ENCODE measurements at places on chromosomes 12 and 14.

- peaks cover 45% of the 10 kb centered on the region for H3K4me1 ChIP-seq
- no peaks in the 10 kb centered on the region for H3K36me3 ChIP-seq
- H3K4me3 ChIP-seq: peak overlapping the region; percentile 11
- peak overlapping the region; percentile 71 for H3K27ac ChIP-seq
These were observed 161.9 kb upstream of the PLEKHG7 start for GRCh38 chr12:92540782-92541423.

- no peaks in the 10 kb centered on the region for H3K4me1 ChIP-seq
- peak; percentile 78 for DNase-seq
- H3K27ac ChIP-seq: no peak overlapping the region
- peaks cover 52% of the 10 kb centered on the region for H3K27me3 ChIP-seq
- no peaks in the 10 kb centered on the region for H3K36me3 ChIP-seq
These were observed 11.1 kb upstream of the KRT7 start for GRCh38 chr12:52221912-52222457.

DNA sequence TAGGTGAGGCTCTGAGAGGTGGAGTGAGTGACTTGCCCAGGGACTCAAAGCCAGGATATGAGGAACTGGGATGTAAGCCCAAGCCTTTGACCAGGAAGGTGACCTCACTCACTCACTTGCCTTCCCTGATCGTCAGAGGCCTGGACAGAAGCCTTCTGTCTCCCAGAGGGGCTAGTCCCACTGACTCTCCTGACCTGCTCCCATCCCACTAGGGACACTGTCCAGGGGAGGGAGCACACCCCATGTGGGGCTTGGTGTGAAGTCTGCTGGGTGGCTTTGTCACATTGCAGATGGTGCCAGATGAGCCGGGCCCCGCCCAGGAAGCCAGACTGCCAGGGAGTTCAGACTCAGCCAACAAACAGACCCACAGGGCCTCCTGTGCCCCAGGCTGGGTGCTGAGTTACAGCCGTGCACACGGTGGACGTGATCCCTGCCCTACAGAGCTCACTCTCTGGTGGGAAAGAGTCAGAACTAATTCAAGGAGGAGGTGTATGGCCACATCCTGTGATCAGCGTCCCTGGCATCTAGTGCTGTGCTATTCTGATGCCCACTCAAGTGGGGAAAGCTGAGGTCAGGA is 28.3 kb downstream of the MMAB start:
- peaks cover 22% of the 10 kb centered on the region for H3K27me3 ChIP-seq
- H3K27ac ChIP-seq: no peak overlapping the region
- DNase-seq: no peak
- peaks cover 34% of the 10 kb centered on the region for H3K4me1 ChIP-seq

DNA sequence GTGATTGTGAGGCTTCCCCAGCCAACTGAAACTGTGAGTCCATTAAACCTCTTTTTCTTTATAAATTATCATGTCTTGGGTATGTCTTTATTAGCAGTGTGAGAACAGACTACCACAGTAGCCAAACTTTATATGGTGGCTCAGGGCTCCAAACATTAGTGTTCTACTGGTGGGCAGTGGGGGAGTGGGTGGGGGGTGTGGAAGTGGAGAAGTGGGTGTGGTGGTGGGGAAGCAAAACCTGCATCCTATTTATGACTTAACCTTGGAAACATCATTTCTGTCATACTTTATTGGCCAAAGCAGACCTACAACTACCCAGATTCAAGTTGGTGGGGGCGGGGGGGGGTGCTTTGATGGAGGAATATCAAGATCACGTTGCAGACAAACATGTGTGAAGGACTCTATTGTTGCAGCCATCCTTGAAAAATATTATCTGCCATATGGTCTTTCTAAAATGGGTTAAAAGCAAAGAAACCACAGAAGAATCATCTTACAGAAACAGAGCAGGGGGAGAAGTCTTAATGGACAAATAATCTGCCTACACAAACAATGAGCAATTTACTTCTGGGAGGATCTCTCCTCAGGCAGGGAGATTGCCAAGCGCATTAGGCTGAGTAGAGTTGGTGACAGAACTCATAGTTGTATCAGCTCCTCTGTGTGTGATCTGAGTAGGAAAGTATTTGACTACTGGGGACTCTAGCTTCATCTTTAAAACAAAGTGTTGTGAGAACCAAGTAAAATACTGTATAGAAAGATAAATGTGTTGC is 1.4 kb upstream of the PWP1 start:
- peaks cover 12% of the 10 kb centered on the region for H3K36me3 ChIP-seq
- H3K4me1 ChIP-seq: peaks cover 29% of the 10 kb centered on the region
- H3K27ac ChIP-seq: no peak overlapping the region
- no peak for DNase-seq

GRCh38 chr12:28308891-28309290 is 118.6 kb downstream of the CCDC91 start:
- no peak for DNase-seq
- peaks cover 16% of the 10 kb centered on the region for H3K4me1 ChIP-seq
- no peak overlapping the region for H3K4me3 ChIP-seq
- no peaks in the 10 kb centered on the region for H3K36me3 ChIP-seq
- H3K27me3 ChIP-seq: no peaks in the 10 kb centered on the region

- no peaks in the 10 kb centered on the region for H3K4me1 ChIP-seq
- H3K27ac ChIP-seq: no peak overlapping the region
- DNase-seq: no peak
- H3K4me3 ChIP-seq: no peak overlapping the region
- peaks cover 4% of the 10 kb centered on the region for H3K27me3 ChIP-seq
These were observed 14.6 kb upstream of the MIA2 start for GRCh38 chr14:39219075-39219499.

GRCh38 chr14:100826391-100827100 is 628 bp downstream of the MEG3 start:
- peaks cover 18% of the 10 kb centered on the region for H3K27me3 ChIP-seq
- no peak overlapping the region for H3K27ac ChIP-seq

- no peaks in the 10 kb centered on the region for H3K36me3 ChIP-seq
- no peak for DNase-seq
- peaks cover 7% of the 10 kb centered on the region for H3K27me3 ChIP-seq
- peak overlapping the region; percentile 6 for H3K27ac ChIP-seq
- peaks cover 37% of the 10 kb centered on the region for H3K4me1 ChIP-seq
These were observed 12.7 kb downstream of the EML1 start for GRCh38 chr14:99805757-99806439.

DNA sequence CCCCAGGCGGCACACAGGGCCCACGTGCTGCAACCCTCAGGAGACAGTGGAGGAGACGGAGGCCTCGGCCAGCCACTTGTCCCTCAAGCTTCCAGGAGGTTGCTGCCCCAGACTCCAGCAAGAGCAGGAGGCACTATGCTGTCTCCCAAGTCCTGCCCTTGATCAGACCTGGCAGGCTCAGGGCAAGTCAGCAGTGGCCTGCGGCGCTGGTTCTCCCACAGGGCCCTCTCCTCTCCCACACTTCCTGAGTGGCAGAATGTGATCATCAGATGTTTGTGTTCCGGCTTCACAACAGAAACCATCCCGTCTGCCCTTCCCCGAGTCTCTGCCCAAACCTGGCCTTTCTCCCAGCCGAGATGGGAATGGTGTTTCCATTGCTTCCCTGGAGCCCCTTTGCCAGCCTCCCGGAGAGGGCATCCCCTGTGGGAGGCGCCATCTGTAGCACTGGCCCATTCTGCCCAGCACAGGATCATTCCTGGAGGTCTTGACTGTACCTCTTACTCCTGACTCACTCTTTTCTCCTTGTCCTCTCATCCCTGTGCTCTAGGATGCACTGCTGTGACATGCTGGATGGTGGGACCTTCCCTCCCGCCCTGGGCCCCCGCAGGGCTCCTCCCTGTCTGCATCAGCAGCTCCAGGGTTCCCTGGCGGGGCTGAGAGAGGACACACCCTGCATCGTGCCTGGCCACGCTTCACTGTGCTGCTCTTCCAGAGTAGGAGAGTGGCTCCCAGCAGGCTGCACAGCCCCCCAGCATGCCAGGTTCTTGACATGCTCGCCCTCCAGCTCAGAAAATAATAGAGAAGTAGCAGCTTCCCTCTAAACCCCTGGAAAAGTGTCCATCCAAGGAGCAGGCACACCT is 114.7 kb upstream of the FKBP4 start:
- H3K4me1 ChIP-seq: peaks cover 56% of the 10 kb centered on the region
- H3K4me3 ChIP-seq: no peak overlapping the region
- DNase-seq: no peak
- H3K36me3 ChIP-seq: peaks cover 5% of the 10 kb centered on the region
- H3K27me3 ChIP-seq: peaks cover 5% of the 10 kb centered on the region
- peak overlapping the region; percentile 59 for H3K27ac ChIP-seq

DNA sequence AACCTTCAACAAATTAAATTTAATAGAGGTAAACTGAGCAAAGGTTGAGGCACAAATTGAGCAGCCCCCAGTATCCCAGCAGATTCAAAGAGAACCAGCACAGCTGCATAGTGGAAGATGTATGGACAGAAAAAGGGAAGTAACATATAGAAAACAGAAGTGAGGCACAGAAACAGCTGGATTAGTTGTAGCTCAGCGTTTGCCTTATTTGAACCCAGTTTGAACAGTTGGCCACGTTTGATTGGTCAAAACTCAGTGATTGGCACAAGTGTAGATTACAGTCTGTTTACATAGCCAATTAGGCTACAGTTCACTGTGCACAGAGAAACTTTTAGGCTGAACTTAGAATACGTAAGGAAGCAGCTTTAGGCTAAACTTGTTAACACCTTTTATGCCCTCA is 315.5 kb downstream of the RMST start:
- peaks cover 12% of the 10 kb centered on the region for H3K36me3 ChIP-seq
- no peak overlapping the region for H3K27ac ChIP-seq
- H3K4me1 ChIP-seq: no peaks in the 10 kb centered on the region
- no peak overlapping the region for H3K4me3 ChIP-seq

- DNase-seq: no peak
- peaks cover 18% of the 10 kb centered on the region for H3K4me1 ChIP-seq
- no peaks in the 10 kb centered on the region for H3K36me3 ChIP-seq
- H3K27me3 ChIP-seq: no peaks in the 10 kb centered on the region
These were observed 14.0 kb upstream of the TBPL2 start for GRCh38 chr14:55454264-55455002.

DNA sequence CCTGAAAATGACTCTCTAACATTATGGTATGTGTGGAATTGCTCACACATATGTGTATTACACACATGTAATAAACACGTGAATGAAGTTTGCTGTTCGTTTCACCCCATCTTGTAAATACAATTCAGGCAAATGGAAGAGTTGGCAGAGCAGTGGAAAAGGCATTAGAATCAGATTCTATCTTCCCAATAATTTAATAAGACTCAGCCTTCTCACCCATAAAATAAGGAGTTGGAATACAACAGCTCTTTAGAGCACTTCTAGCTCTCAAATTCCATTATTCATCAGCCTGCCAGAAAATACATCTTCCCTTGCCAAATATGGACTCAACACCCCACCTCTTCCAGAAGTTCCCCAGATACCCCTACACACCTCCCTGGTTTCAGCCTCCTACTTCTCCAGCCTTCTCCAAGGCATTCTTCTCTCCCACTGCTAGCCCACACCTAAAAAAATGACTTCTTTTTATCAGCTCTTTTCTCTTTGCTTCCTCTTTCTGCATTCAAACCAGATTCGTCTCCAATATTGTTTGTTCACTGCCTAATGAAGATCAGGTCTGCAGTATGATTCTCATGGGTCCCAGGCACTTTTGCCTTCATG is 66.2 kb upstream of the DYRK2 start:
- DNase-seq: no peak
- H3K4me1 ChIP-seq: peaks cover 6% of the 10 kb centered on the region
- no peak overlapping the region for H3K27ac ChIP-seq
- no peaks in the 10 kb centered on the region for H3K36me3 ChIP-seq

GRCh38 chr12:53219956-53220693 is 11.9 kb downstream of the RARG start:
- peak overlapping the region; percentile 95 for H3K4me3 ChIP-seq
- peak overlapping the region; percentile 25 for H3K27ac ChIP-seq
- no peaks in the 10 kb centered on the region for H3K36me3 ChIP-seq
- no peaks in the 10 kb centered on the region for H3K27me3 ChIP-seq

GRCh38 chr14:35865611-35866324 is 39.6 kb downstream of the BRMS1L start:
- no peak overlapping the region for H3K4me3 ChIP-seq
- peaks cover 29% of the 10 kb centered on the region for H3K36me3 ChIP-seq
- no peak overlapping the region for H3K27ac ChIP-seq
- DNase-seq: no peak

- H3K4me1 ChIP-seq: peaks cover 18% of the 10 kb centered on the region
- H3K27me3 ChIP-seq: no peaks in the 10 kb centered on the region
- H3K36me3 ChIP-seq: peaks cover 88% of the 10 kb centered on the region
- H3K27ac ChIP-seq: peak overlapping the region; percentile 55
These were observed 14.8 kb downstream of the DDX24 start for GRCh38 chr14:94066089-94066676.

- H3K4me1 ChIP-seq: no peaks in the 10 kb centered on the region
- DNase-seq: no peak
- H3K27me3 ChIP-seq: no peaks in the 10 kb centered on the region
- H3K4me3 ChIP-seq: no peak overlapping the region
- H3K36me3 ChIP-seq: peaks cover 47% of the 10 kb centered on the region
These were observed 22.3 kb downstream of the ATG14 start for GRCh38 chr14:55389330-55389729.

DNA sequence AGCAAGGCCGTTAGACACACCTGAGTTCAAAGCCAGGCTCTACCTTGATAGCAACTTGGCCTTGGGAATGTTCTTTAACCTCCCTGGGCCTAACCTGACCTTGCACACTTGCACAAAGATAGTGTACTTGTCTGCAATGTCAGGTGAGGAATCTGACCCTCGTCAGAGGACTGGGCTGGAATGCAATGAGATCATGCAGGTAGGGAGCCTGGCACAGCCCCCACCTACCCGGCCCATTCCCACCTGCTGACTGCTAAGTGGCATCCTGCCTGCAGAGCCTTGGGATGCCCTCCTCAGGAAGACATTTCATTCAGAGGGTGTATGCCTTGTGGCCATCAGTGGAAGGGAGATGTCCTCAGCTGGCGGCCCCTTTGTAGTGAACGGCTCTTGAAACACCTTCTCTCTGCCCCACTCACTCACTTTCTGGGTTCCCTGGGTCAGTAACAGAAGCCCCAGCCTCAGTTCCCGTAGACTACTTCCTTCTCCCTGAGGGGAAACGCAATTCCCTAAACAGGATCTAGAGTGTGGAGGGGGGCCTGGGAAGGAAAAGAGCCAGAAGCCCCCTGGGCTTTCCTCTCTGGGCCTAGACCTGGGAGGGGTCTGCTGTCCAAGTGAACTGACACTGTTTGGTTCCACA is 68.0 kb upstream of the DICER1 start:
- peaks cover 88% of the 10 kb centered on the region for H3K4me1 ChIP-seq
- no peaks in the 10 kb centered on the region for H3K36me3 ChIP-seq
- peaks cover 12% of the 10 kb centered on the region for H3K27me3 ChIP-seq
- no peak for DNase-seq
- no peak overlapping the region for H3K4me3 ChIP-seq
- H3K27ac ChIP-seq: no peak overlapping the region

- H3K36me3 ChIP-seq: peaks cover 3% of the 10 kb centered on the region
These were observed 617 bp downstream of the TTC8 start for GRCh38 chr14:88825078-88825458.

DNA sequence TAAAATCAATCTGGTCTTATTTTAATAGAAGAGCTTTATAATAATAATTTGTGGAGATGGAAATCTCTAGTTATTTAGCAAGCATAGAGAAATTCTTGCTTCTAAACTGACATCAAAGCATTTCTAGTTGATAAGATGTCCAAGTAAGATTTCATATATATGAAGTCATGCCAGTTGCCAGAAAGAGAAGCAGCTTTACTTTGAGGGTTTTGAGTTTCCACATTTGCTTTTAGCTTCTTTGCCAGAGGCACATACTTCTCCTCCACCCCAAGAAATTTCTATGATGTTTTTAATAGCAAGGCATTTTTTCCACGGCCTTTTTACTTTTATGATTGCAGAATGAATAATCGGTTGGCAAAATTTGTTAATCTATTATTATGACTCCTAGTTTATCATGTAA is 24.2 kb upstream of the YAF2 start:
- H3K27ac ChIP-seq: no peak overlapping the region
- no peak overlapping the region for H3K4me3 ChIP-seq
- H3K36me3 ChIP-seq: no peaks in the 10 kb centered on the region
- no peak for DNase-seq
- H3K4me1 ChIP-seq: peaks cover 2% of the 10 kb centered on the region

All from nephron progenitor cell (in vitro differentiated cells).